Stimulated activated CD8-positive, alpha-beta memory T cell treated with anti-CD3 and anti-CD28 coated beads, Interleukin-12 subunit alpha, Interleukin-12 subunit beta, amount 100 ng/mL, for 4 hours (primary cell): ENCODE measurements at places on chromosomes 2 and 18.

GRCh38 chr2:119808516-119809147 lies 48.9 kb downstream of the PTPN4 start:
- DNase-seq = no peak

DNA sequence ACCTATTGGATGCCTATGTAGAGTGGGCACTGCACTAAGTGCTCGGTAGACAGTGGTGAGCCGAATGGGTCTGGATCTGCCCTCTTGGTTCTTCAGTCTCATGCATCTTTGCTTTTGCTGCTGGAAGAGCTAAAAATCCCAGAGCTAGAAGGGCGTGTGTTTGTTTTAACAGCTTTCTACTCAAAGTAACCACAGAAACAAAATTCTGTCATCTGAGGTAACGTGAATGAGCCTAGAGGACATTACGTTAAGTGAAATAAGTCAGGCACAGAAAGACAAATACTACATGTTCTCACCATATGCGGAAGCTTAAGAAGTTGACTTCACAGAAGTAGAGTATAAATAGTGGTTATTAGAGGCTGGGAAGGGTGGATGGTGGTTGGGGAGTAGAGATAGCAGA lies 119.8 kb downstream of the PLB1 start:
- DNase-seq = no peak

GRCh38 chr2:236175548-236176150 lies 7.5 kb upstream of the GBX2 start:
- DNase-seq = no peak

GRCh38 chr2:151824886-151825285 lies 3.3 kb downstream of the ARL5A start:
- DNase-seq = no peak

GRCh38 chr18:13007248-13007560 lies 16.0 kb downstream of the CEP192 start:
- no peak for DNase-seq
